ENCODE measurements at places on chromosomes 12 and 14.

DNA sequence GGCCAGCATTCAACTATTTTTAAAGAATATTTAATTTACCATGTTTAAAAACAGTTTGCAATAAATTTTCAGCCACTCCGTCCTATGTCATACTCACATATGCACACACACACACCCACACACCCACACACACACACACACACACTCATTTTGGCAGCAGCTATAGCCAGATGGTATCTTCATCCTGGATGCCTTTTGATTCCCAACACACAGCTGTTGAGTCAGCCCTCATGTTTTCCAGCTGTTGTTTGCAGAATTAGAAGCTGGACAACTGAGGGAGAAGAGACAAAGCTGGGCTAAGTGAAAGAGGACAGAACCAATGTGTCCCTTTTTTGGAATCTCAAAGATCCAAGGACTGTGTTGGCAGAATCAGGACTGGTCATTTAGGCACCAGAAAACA lies 80.0 kb upstream of the EGLN3 start:
- DNase-seq = no peak

DNA sequence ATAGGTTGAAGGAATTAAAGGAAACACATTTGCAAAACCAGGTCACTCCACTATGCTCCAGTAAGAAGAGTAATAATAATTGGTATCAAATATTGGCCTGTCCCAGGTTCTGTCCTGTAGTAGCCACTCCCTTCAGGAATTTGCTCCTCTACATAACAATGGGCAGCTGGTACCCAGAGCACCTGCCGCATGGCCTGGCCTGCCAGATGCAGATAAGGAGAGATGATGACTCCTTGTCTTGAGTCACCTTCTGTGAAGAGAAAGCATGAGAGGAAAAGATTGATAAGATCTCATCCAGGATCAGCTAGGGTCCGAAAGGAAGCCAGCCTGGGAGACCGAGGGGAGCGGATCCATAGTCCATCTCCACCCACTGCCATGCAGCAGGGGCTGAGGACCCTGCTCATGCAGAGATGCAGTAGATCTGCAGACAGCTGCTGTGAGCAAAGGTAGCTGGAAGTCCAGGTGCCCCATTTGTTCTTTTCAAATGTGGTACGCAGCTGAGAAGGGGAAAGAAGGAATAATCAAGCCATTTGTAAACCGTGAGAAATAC lies 24.3 kb downstream of the VCPKMT start:
- DNase-seq = no peak

DNA sequence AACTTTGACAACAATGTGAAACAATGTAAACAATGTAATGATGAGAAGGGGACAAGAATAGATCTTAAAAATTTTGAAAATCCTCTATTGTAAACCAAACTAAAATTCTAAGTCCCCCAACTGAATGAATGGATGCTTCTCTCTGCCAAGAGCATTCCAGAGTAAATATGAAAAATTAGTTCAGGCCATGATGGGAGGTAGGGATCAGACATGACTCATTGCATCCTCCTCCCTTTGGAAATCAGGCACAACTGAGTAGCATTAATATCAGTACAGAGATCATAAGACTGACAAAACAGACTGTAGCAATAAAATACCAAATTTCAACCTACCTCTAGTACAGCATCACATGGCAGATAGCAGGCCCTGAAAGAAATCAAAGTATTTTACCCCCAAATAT lies 559.9 kb downstream of the C12orf50 start:
- no peak for DNase-seq

DNA sequence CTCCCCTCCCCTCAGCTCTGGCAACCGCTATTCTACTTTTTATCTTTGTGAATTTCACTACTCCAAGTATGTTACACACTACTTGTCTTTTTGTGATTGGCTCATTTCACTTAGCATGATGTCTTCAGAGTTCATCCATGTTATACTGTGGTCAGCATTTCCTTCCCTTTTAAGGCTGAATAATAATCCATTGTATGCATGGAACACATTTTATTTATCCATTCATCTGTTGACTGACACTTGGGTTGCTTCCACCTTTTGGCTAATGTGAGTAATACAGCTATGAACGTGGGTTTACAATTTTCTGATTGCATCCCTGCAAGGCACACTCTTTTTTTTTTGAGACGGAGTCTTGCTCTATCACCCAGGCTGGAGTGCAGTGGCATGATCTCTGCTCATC lies 53.0 kb upstream of the FUT8 start:
- no peak for DNase-seq

DNA sequence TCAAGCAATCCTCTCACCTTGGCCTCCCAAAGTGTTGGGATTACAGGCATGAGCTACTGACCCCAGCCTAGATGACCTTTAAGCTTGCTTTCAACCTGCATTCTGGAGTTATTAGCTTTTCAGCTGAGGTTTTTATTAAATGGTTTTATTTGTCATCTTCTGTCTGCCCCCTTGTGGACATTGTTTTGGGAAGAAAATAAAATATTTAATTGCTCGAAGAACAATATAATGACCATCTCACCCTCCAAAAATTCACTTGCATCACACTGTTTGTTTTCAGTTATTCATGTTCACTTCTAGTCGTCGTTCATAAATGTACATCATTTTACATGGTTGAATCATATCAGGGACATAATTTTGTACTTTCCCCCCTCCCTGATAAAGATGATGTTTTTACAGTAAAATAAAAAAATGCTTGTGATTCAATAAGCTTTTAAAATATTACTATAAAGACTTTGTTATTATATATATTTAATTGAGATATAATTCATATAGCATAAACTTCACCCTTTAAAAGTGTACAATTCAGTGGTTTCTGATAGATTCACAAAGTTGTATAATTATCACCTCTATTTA lies 10.1 kb upstream of the SPATS2 start:
- DNase-seq = no peak

DNA sequence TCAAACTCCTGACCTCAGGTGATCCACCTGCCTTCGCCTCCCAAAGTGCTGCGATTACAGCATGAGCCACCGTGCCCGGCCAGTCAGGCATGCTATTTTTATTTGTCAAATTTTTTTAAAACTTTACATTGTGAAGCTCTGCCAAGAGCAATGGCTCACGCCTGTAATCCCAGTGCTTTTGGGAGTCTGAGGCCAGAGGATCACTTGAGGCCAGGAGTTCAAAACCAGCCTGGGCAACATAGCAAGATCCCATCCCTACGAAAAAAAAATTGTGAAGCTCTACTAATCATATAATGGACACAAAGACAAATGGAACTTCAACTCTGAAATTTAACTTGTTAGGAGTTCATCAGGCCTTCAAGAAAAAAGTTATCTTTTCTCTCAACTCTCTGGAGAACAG lies 1.9 kb downstream of the R3HDM2 start:
- DNase-seq = no peak

GRCh38 chr12:91222746-91223145 lies 40.1 kb upstream of the DCN start:
- DNase-seq = no peak

DNA sequence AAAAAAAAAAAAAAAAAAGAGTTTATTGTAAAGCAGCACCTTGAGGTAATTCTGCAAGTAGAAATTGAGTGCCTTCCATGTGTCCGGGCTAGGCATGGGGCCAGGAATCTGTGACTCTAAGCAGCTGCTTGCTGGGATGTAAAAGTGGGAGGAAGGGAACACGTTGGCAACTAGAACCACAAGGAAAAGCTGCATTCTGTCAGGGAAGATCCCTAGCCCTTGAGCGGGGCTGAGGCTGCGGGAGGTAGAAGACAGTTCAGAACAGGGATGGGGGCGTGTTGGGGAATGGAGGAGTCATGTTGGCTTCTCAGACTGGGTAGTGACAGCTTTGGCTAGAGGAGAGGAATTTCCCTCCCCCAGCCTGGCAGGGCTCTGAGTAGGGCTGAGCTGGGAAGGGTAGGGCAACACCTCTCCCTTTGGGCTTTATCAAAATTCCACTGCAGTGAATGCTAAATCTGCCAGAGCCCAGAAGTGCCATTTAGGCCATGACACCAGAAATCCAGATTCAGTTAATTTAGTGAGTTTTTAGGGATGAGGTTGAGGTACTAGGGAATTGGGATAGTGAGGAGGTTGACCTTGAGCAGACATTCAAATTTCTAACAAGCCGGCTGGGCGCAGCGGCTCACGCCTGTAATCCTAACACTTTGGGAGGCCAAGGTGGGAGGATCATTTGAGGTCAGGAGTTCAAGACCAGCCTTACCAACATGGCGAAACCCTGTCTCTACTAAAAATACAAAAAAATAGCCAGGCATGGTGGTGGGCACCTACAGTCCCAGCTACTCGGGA lies 3.4 kb upstream of the TRAFD1 start:
- no peak for DNase-seq
